ENCODE measurements at places on chromosomes 6 and 20.

DNA sequence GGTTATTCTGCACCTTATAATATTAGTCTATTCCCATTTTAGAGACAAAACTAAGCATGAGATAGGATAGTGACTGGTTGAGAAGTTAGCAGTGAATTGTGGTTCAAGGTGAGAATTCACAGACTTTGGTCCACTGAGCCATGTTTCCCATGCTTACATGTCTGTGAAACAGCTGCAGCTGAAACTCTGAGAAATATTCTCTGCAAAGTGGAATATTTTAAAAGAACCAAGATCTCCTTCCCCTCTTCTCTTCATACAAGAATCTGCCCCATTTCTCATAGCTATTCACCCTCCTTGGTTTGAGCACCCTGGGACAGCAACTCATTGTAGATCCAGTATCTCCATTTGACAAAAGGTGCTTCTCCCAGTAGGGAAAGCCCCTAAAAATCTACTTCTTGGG, 70.2 kb upstream of the TMEM170B start:
- DNase-seq = no peak

GRCh38 chr6:34663831-34664255, 32.7 kb downstream of the ILRUN start:
- DNase-seq = no peak

- no peak for DNase-seq
Observed at GRCh38 chr6:149438855-149439254, 38.8 kb downstream of the SUMO4 start.

GRCh38 chr6:28772480-28773381, 151.1 kb downstream of the TRIM27 start:
- no peak for DNase-seq

GRCh38 chr6:114634016-114634415, 291.2 kb upstream of the HS3ST5 start:
- DNase-seq = no peak

GRCh38 chr6:123928529-123928928, 124.9 kb downstream of the NKAIN2 start:
- DNase-seq = no peak

- no peak for DNase-seq
Observed at GRCh38 chr20:14583413-14583812, 246.0 kb upstream of the FLRT3 start.

- no peak for DNase-seq
Observed at GRCh38 chr20:47320990-47321805, 35.3 kb downstream of the ZMYND8 start.

DNA sequence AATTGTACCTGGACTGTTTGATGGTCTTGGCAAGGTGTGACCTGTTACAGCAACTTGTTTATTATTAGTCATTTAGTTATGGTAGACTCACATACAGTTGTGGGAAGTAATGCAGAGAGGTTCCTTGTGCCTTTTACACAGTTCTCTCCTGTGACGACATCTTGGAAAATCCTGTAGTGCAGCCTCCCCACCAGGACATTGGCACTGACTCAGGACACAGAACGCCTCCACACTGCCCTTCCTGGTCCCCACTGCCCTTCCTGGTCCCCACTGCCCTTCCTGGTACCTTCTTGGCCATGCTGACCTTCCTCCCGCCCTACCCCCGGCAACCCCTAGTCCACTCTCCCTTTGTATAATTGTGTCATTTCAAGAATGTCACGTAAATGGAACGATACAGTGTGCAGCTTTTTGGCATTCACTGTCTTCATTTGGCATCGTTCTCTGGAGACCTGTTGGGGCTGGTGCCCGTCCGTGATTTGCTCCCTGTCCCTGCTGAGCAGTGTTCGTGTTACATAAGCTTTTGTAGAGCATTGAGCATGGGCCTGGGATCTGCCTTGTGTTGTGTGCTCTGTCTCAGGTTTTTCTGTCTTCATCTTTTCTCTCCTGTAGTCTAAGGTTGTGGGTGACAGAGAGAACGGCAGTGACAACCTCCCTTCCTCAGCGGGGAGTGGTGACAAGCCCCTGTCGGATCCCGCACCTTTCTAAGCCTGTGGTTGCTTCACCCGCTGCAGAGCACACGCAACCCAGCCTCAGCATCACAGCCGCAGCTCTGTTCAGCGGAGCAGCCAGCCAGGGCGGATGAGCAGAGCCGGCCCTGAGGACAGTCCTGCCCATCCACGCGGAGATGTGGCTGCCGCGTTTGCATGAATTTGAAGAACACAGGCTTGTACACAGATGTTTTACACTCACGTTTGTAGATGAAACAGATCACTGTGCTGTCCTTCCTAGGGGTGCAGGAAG, 5.4 kb upstream of the DNAJC5 start:
- no peak for DNase-seq

DNA sequence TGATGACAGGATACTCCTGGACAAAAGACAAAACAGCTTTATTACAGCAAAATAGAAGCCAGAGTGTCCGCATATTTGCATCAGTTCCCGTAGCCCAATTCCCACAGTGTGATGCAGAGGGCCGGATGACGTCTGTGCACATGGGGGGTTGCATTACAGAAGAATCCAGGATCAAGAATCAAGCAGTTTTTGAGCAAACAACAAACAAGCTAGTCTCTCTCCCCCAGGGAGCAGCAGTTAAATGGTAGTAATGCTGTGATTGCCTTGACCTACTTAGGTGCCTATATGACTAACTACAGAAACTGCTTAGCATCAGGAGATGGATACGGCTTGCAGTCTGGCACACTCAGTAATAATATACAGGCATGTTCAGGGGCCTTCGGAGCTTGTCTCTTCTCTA, 3.2 kb upstream of the SDHAF4 start:
- DNase-seq = no peak

GRCh38 chr20:37355252-37356180, 9.6 kb downstream of the SRC start:
- no peak for DNase-seq

DNA sequence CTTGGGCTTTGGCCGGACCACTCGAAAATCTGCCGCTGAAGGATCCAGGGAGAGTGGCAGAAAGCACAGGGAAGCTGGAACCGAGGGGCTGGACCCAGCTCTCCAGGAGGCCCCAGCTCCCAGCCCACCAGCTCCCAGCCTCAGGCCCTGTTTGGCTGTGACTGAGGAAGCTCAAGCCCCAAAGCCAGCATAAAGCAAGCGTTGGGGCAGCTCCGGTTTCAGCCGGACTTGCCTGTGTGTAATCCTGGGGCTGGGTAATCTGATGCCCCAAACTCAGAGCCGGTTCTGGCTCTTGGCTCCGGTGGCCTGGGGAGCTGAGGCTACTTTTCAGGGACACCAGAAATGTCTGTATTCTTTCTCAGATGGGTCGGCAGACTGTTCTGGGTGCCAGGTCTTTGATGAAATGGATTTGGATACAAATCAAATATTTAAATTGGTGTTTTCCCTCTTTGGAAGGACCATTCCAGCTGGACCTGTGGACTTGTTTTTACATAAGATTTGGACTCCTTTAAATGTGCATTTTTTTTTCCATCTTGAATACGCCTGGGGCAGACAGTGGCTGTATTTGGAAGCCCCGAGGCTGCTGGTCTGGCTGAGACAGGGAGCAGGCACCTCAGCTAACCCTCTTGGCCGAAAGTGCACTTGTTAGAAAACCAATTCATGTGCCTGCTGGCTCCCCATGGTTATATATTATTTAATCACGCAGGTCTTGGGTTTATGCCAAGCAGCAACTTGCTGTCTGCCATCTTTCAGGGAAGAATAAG, 29.7 kb downstream of the RPP40 start:
- no peak for DNase-seq
